ENCODE measurements at places on chromosomes 6 and 20. TPM values are rescaled to one million over a fixed set of nuclear protein-coding genes. Genes with fewer than 3 reads are reported as not detected.

DNA sequence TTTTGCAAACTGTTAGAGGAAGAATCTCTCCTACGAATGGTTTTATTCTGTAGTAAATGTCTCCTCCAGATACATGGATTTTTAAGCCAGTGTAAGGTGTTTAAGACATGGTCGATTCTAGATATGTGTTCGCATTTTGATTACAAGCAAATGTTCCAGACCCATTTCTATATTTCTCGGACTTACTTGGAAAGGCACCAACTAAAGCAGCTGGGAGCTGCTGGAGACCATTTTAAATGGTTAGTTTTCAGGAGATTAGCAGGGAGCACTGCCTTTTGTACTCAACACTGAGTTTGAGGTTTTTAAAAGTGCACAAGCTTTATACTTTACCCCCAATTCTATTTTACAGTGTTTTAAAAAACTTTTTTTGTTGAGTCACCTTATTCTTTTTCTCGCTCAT lies 857.0 kb downstream of the KIF16B start:
- DNase-seq = peak; percentile 54

Gene MARCKS
- total RNA-seq = 365 TPM

DNA sequence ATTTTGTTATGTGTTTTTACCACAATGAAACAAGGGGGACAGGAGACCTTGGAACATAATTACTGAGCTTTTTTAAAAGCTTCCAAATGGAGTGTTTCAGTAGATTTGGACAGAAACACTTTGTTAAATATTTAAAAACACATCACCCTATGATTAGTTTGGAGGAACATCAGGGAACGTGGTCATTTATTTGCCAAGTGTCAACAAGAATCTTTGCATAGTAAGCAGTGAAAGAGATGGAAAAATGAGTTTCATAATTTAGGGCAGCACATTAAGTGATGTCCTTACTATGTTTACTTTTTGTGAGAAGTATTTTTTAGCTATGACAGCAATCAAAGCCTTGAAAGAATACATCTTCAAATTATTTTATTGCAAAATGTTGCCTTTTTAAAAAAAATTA lies 82.6 kb downstream of the PROKR2 start:
- no peak for DNase-seq

- DNase-seq = no peak
Observed at GRCh38 chr6:137496368-137496767, 2.2 kb upstream of the OLIG3 start.

Data from spinal cord (tissue), 10 donors.